ENCODE measurements at places on chromosomes 7 and 10.

- no peak for DNase-seq
These were observed 21.8 kb downstream of the SLIT1 start for GRCh38 chr10:97163781-97164501.

GRCh38 chr10:91629715-91630549 lies 2.9 kb downstream of the PPP1R3C start:
- DNase-seq, result no peak

- no peak for DNase-seq
These were observed 21.6 kb upstream of the ERCC6 start for GRCh38 chr10:49560526-49560925.

DNA sequence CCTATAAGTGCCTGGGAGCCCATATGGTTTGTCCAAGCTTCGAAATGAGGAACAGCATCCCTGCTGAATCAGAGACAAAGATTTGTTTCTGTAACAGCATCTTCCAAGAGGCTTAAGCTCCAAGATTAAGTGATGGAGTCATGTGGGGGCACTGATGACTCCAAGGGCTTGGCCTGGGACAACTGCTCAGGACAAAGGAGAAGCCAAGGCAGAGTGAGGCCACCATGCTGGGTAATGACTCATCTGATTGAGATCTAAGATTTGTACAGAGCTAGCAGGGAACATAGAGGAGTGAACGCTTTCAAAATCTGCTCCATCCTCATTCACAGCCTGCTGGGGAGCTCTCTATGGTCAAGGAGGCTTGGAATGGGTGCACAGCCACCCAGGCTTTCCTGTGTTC lies 49.3 kb downstream of the C10orf120 start:
- no peak for DNase-seq

GRCh38 chr7:55484834-55485233 lies 87.5 kb downstream of the VOPP1 start:
- no peak for DNase-seq

- no peak for DNase-seq
These were observed 602.3 kb downstream of the SORCS3 start for GRCh38 chr10:105243381-105243780.

DNA sequence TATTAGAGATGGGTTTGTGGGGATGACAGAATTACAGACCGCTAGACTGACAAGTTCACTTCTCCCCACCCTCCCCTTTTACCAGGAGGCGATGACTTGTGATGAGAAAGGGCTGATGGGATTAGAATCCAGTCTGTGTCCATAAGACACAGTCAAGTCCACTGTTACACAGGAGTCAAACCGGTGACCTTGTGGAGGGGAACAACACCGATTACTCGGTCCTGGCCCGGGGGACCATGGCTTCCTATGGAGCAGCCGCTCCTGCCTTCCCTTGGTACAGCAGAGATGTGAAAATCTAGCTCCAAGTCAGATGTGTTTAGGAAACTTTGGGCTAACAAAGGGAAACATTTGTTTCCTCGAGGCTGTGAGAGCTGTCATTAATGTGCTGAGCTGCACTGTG lies 105.5 kb downstream of the ACTR3B start:
- DNase-seq, result no peak

DNA sequence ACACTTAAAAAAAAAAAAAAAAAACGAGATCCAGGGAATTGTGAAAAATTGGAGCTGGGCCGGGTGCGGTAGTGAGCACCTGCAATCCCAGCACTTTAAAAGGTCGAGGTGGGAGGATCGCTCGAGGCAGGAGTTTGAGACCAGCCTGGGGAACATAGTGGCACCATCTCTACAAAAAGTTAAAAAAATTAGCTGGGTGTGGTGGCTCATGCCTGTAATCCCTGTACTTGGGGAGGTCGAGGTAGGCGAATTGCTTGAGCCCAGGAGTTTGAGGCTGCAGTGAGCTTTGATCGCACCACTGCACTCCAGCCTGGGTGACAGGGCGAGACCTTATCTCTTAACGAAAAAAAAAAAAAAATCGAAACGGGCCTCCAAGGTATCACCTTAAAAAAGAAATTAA lies 2.0 kb downstream of the CLDN4 start:
- DNase-seq, result no peak

DNA sequence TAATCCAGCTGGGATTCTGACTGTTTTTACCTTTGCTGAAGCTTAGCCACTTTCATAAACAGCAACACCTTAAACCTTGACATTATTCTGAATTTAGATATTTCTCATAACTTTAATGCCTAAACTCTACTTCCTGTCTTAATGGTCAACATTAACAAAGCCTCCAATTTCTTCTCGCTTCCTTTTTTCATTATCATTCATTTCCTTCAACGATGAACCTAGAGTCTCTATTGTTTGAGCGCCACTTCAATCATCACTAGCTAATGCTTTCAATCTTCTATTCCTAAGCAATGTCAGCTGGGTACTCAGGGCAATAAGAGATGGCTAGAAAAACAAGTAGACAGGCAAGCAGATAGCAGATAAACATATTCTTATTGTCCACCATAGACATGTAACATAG lies 96.6 kb upstream of the TMEM196 start:
- no peak for DNase-seq

- DNase-seq, result no peak
These were observed 74.1 kb downstream of the ITIH5 start for GRCh38 chr10:7592627-7593026.

DNA sequence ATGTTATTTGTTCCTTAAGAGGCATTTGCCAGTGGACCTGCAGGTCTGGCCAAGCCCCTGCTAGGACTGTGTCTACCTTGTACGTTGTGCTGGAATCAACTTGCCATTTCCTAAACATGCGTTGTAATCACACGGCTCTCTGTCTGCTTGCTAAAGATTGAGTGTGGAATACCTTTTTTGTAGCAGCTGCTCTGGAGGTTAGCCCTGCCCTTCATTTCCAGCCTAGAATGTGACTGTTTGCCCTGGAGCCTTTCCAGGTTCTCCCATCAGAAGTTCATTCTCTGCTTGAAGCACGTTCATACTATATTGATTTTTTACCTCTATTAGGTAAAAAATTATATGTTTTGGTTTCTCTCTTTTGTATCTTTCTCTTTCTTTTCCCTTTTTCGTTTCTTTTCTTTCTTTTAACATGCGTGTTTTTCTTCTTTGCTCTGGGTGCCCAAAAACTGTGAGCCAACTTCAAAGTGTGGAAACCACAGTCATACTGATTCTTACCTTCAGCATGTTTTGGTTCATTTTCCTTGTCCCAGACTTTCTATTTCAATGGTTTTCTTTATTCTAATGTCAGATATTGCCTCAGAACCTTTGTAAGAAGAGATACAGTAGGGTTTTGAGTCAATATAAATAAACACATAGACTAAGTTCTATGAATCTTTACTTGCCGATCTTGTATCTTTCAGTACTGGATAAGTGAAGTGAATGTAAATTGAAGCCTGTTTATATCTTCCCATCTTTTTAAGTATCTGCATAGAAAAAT lies 111.9 kb upstream of the RPA3 start:
- DNase-seq, result no peak

GRCh38 chr7:128108641-128109423 lies 77.6 kb upstream of the LRRC4 start:
- no peak for DNase-seq

- no peak for DNase-seq
These were observed 10.3 kb downstream of the FAM241B start for GRCh38 chr10:69640196-69640980.

DNA sequence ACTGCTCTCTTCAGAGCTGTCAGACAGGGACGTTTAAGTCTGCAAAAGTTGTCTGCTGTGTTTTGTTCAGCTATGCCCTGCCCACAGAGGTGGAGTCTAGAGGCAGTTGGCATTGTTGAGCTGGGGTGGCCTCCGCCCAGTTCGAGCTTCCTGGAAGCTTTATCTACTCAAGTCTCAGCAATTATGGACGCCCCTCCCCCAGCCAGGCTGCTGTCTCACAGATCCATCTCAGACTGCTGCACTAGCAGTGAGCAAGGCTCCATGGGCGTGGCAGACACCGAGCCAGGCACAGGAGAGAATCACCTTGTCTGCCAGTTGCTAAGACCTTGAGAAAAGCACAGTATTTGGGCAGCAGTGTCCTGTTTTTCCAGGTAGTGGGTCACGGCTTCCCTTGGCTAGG lies 98.1 kb downstream of the SDHAF3 start:
- DNase-seq, result no peak

DNA sequence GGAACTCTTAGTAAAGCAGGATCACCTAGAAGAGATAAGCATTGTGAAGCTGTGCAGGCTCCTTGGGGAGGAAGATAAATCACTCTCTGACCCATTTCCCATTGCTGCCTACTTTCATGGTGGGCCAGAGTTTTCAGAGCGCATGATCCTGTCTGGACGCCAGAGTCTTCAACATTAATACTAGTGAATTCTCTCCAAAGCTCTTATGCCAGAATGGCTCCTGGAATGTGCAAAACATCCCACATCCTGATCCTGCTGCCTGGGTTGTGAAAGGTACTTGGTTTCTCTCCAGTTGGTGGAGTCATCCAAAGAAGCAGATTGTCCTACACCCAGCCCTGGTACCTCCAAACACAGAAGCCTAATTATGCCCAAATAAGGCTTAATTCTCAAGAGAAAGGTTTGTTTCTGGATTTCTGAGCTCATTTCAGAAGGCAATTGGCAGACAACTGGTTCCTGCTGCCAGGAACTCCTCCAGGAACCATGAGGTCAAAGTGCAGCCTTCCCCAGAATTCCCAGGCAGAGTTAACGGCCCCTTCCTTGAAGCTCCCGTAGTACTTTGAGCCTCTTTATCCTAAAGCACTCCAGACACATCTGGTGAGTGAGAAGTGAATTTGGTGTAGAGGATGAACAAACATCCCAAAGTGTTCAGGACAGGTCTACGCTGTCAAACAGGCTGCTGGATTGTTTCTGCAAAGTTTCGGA lies 495.2 kb downstream of the PLXNA4 start:
- DNase-seq, result no peak

GRCh38 chr10:23461557-23461956 lies 22.7 kb downstream of the OTUD1 start:
- no peak for DNase-seq
